Stomach (tissue), 19 donors: ENCODE measurements at places on chromosomes 4 and X. TPM values are rescaled to one million over a fixed set of nuclear protein-coding genes. Genes with fewer than 3 reads are reported as not detected.

The FOXR2 gene
- total RNA-seq = not detected

The CPLX1 gene
- total RNA-seq = 1.2 TPM

DNA sequence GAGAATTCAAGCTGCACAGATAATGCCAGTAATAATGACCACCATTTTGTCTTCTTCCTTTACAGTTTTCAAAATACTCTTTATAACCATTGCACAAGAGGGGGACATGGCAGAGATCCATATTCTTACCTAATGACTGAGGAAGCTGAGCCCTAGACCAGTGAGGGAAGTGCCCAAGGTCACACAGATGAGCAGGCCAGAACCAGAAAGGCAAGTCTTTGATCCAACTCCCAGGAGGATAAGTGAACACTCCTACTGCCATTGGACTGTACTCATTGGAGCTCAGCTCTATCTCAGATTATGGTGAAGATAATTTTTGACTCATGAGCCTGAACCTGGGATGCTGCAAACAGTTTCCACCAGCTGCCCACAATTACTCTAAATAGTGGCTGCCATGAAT, 28.6 kb downstream of the AMER1 start:
- DNase-seq = no peak

DNA sequence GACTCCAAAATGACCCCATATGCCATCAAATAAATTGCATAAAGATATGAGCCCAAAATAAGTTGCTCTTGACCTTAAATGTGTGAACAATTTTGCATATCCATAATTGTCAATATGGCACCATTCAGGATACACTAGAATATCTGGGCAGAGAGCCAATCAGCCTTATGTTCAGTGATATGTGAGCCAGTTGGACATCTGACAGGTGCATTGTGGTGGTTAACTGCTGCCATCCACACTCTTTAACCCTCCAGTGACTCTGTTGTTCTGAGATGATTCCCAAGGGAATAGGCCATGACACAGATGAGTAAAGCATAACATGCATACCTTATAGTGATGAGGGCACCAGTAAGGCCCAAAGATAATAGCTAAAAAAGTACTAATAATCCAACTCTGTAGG, 500.1 kb downstream of the PCDH18 start:
- peak; percentile 10 for DNase-seq

The LEF1 gene
- total RNA-seq = 11.0 TPM

GRCh38 chr4:148780426-148781005, 338.3 kb upstream of the NR3C2 start:
- no peak for DNase-seq

DNA sequence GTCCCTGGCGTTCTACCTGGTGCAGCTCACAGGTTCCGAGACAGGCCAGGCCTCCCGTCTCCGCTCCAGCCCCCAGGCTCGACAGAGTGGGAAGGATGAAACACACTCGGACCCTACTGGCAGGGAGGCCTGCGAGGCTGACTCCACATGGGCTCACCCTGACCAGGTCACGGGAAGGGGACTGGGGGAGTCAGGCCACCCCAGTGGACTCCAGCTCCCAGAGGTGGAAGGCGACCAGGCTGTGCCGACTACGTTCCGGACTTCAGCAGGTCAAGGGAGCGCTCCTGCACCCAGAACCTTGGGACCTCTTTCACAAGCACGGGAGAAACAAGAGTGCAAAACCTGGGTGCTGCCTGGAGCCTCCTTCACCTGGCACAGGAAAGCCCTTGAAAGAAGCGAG, 4.6 kb upstream of the IRAK1 start:
- no peak for DNase-seq

The ATOH1 gene
- total RNA-seq = not detected

The ZCCHC18 gene
- 2.8 TPM for total RNA-seq

The NEUROG2 gene
- not detected for total RNA-seq

- no peak for DNase-seq
Observed at GRCh38 chrX:13791559-13791958, 25.3 kb downstream of the GPM6B start.

GRCh38 chr4:83208371-83209365, 75.9 kb downstream of the COQ2 start:
- no peak for DNase-seq

DNA sequence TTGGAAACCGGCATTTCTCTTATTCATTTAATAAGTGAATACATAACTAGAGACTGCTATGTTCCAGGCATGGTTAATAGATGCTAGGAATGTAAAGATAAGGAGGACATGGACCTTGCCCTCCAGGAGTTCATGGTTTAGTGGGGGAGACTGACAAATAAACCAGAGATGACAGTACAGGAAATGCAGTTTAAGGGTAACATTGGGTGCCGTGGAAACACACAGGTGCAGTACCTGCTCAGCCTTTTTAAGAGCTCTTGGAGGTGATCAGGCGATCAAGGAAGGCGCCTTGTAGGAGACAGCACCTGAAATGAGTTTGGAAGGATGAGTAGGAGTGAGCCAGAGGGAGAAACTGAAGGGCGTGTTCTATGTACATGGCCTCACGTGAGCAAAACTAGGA, 145.8 kb downstream of the AASDH start:
- peak; percentile 56 for DNase-seq

The ABHD18 gene
- 9.6 TPM for total RNA-seq

DNA sequence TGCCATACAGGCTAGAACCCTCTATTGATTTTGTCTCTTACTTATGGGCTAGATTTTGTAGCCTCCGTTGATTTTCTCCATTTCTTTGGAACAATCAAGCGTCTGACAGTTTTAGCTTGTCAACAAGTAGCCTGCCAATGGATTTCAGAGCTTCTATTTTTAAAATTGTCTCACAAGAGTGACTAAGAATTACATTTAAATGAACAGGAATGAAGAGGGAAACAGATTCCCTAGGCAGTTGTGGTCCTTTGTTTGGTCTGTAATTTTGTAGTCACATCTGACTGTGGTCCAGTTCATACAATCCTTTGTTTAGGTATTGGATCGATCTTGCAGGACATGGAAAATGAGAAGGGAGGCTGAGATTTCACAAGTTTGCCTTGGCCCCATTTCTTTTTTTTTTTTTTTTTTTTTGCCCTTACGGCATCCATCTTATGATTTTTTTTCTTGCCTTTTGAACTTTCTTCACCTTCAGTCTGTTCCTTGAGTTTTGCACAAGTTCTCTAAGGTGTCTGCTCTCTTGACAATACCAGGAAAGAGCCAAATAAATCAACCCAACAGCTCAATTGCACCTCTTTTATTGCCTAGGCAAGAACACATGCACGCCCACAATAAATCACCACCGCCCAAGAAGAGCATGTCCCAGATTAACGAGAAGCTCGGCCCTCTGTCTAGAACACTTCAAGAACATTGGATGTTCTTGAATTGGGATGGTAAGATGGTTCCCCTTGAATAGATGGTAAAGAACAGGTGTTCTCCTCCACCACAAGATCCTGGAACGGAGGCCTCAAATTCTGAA, 86.5 kb upstream of the EGFL6 start:
- no peak for DNase-seq

GRCh38 chr4:64399313-64400109, 9.7 kb downstream of the TECRL start:
- no peak for DNase-seq

The SPACA5 gene
- not detected for total RNA-seq

DNA sequence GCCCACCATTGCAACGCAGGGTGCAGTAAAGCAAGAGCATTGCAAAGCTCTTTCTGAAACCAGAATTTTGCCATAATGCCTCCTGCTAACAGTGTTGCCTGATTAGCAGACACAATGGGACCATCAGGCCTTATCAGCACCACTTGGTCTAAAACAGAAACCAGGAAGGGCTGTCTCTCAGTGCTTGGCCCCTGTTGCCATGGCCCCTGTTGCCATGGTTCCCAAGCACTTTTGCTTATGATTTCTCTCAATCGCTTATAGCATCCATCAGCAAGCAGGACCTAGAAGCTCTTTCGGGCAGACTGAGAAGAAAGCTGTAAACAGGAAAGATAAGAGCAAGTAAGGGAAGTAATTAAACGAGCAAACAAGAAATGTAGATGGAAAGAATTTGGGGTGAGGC, 36.8 kb downstream of the RTL5 start:
- DNase-seq = peak; percentile 79

DNA sequence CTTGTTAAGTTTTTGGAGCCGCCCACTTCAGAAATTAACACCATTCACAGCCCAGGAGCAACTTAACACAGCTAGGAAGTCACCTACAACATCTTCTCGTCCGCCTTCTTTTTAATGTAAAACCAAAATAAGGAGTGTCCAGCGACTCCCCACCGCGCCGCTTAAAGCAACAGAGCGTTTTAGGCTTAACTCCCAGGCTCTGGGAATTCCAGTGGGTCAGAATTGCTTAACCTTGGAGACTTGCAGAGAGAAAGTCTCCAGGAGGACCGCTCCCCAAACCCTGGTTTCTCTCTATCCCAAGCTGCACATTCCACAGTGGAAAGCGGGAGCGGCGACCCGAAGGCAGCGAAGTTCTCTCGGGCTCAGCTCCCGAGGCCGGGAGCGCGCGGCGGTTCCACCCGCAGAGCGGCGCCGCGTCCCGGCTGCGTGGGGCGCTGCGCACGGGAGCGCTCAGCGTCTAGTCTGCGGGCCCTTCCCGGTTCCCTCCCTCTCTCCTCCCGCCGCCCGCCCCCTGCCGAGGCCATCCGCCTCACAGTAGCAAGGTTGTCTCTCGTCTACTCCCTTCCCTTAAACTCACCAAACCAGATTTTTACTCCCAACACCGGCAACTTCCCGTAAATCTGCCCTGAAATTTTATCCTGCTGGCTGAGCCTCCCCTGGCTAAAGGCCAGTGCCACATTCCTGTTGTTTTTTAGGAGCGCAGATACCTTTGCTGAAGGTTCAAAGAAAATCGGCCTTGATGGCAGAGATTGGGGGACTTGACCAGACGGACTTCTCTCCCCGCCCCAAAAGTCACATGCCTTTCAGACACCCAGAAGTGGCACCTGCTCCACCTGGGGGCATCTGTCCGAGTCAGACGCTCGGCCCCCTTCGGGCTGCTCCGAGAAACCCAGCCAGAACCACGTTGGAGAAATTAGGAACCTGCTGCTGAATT, at the start of gene RBM47:
TSS of gene RBM47 (minus strand) at position 464 of the 934 bp plus-strand sequence. CDS start 190,971 bp downstream, outside the sequence.
- peak; percentile 86 for DNase-seq

The TMPRSS11D gene
- total RNA-seq = not detected

The SOWAHD gene
- total RNA-seq = not detected

DNA sequence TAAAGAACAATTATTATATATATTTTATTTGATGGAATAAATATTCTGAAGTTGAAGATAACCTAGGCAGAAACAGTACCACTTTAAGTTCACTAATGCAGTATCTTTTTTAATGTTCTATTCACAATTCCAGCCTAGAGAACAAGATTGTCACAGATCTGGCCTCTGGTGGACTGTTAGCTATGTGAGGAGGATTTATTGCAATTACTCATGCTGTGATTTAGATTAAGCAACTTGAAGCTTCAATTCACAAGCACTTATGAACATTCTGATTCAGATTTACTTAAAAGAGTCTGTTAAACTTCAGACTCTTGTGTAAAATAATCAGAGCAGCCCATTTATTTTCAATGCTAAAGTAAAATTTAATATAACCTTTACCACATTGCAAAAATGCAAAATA, 1489.8 kb downstream of the STIM2 start:
- DNase-seq = no peak

DNA sequence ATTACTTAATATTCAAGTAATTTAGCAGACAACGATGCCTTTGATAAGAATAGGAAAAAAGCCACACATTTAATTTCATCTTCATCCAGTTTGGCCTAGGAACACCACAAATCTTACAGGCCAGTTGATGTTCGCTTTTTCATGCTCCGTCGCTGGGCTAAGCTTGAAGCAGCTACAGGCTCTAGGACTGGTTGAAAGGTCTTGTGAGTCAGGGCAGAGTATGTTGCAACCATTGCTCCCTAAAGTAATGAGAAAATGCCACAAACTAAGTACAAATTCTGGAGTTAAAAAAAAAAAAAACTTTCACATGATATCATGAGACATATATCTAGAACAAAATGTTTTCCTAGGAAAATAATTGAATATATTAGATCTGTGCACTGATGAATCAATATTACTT, 123.8 kb downstream of the RPS6KA6 start:
- DNase-seq = no peak

GRCh38 chr4:180598281-180598680, 1644.9 kb upstream of the TENM3 start:
- DNase-seq = no peak

The SRPX gene
- 8.9 TPM for total RNA-seq

- no peak for DNase-seq
Observed at GRCh38 chrX:128458888-128459287, 406.7 kb upstream of the ACTRT1 start.

DNA sequence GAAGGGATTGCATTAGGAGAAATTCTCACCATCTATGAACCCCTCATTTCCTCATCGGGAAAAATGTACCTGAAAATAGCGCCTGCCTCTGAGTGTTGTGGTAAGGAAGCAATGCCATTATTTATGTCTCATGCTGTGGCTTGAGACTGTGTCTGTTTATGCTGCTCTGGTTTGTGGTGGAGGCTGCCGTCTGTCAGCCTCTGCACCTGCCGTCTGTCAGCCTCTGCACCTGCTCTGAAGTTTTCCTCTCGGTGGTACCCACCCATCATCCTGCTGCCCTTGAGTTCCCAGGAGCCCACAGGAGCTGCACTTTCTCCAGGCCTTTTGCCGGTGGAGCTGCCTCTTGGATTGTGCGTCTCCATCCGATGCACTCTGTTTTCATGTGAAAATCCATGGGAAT, 68.5 kb upstream of the PPP2R3B start:
- peak; percentile 13 for DNase-seq

The MAGEA4 gene
- not detected for total RNA-seq

DNA sequence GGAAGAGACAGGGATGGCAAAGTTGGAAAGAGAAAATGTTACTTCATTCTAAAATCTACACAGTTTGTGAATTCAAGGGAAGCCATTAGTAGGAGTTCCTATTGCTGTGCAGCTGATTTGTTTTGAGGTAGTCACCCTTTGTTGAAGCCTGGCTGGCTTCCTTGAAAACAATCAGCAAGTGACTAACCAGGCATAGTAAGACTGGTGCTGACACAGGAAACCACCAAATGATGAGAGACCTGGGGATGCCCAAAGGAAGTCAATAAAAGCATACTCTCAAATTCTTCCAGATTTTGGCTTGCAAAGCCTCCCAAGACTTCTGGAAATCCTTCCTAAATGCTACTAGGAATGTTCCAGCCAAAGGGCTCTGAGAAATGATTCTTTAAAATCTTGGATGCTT, 23.9 kb upstream of the PRDM8 start:
- DNase-seq = no peak

The SYTL4 gene
- total RNA-seq = 12.0 TPM

GRCh38 chr4:152534541-152535359, 1.1 kb downstream of the FBXW7 start:
- peak; percentile 75 for DNase-seq

DNA sequence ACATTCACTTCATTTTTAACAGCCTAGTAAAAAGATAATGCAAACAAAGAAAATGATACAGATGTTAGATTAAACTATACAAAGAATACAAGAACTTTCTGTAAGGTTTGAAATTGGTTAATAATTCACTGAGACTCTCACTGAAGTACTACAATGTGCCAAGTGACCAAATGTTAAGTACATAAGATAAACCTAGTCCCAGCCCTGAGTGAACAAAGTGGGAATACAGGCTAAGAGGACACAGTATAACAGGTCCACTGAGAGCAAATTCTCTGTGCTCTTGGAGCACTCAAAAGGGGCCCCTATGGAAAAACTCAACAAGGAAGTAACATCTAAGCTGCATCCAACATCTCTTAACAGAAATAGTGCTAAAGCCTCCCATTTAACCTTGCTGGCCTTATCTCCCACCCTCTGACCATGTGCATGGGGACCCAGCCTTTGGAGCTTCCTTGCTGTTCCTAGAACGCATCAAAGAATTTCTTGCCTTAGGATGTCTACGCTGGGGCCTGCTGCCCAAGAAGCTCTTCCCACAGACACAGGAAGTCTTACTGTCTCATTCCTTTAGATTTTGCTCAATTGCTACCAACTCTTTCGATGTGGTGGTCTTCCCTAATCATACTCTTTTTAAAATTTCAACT, 113.4 kb downstream of the ZAR1 start:
- peak; percentile 79 for DNase-seq

The FAM133A gene
- total RNA-seq = 0.18 TPM

The NDST4 gene
- 0.87 TPM for total RNA-seq
